ENCODE measurements at places on chromosomes 12 and 14.
A peak's percentile ranks its signal among the peaks of the same experiment; 100 is the strongest.

DNA sequence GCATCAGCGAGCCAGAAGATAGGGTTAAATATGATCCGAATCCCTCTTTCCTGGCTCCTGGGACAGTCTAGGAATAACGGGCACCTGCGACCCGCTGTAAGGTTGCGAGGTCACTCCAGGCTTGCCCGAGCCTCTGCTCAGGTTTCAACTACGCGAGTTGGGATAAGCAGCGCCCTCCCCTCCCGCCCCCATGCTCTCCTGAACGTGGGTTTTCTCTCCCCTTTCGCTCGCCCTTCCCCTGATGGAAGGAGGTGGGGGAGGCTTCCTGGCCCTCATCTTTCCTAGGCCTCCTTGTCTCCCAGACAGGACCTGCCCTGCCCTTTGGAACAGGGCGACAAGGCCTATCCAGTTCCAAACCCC, 753 bp upstream of the ATP5MC2 start:
- no peak for DNase-seq

- no peak for DNase-seq
These were observed 49.2 kb downstream of the FBXW8 start for GRCh38 chr12:116959845-116960514.

DNA sequence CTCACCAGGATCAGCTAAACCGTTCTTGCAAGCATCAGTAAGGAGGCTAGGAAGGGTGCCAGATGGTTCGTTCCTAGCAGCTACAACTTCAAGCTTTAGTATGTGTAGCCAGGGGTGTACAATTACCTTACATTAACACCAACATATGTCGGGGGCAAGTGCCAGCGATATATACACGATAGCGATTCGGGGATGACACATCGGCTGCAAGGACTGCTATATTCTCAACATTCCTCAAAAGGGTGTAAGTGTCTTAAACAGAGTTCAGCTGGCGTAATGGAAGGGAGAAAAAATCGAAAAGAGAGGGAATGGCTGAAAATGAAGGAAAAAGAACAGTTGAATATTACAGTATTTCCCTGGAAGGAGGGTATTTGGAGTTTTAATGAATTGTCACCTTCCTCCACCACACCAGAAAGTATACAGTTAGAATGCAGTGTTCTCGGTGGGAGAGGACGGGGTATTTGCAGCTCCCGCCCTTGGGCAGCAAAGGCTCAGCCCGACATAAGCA, 545 bp downstream of the LIMA1 start:
- no peak for DNase-seq

DNA sequence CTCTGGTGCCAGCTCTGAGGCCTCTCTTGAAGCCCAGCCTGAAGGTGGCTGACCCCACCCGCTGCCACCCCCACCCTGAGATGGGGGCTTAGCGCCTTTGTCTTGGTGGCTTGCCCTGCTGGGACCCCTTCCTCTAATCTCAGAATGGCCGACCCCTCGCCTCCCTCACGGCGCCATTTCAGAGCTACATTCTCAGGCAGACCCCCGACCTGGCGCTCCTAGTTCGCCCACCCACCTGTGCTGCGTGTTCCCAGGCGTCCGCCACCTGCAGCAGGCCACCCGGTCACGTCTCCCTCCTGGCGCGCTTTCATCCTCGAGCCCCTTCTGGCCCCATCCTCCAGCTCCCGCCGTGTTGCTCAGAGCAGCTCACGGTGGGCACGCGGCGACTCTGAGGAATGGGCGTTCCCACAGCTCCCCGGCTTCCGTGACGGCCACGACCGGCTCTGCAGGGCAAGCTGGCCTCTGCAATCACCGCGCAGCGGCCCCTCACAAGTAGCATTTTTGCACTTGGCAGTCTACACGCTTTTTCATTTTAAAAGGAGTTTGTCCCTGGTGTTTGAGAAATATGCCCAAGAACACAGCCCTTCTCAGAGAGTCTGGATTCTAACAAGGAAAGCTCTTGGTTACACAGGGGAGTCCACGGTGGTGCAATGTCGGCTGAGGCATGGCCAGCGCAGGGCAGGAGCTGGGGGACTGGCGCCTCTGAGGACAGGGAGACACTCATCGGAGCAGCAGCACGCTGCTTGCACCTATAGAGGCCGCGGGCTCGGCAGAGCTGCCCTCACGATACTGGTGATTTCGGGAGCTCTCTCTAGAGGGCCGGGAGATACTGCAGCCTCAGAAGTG, 105.7 kb upstream of the C14orf180 start:
- DNase-seq: no peak

- no peak for DNase-seq
These were observed 2.5 kb downstream of the DUSP6 start for GRCh38 chr12:89349814-89350213.

GRCh38 chr12:132426349-132427173, 63.4 kb upstream of the FBRSL1 start:
- DNase-seq: no peak

- no peak for DNase-seq
These were observed 37.9 kb downstream of the LRRK2 start for GRCh38 chr12:40262657-40263056.

DNA sequence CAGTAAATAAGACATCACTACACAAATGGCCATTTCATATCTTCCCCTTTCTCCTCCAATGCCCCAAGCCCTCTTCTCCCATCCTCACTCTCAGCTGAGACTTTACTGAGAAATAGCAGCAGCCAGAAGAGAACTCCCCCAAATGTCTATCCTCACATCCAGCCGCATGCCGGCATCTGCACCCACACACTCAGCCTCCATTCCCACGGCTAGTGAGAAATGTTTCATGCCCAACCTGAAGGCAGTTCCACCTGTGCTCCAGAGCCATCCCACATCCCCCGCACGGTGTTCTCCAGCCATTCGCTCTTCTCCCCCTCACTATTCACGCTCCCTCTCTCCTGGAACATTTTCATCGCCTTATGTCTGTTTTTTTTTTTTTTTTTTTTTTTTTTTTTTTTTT, 208.7 kb upstream of the DIO3 start:
- DNase-seq: no peak

GRCh38 chr12:43333644-43334043, 218.4 kb downstream of the ADAMTS20 start:
- DNase-seq: no peak

GRCh38 chr12:57430112-57430930, 522 bp downstream of the R3HDM2 start:
- DNase-seq: peak; percentile 5

GRCh38 chr12:6953442-6954315, 2.5 kb downstream of the PTPN6 start:
- DNase-seq: peak; percentile 74

DNA sequence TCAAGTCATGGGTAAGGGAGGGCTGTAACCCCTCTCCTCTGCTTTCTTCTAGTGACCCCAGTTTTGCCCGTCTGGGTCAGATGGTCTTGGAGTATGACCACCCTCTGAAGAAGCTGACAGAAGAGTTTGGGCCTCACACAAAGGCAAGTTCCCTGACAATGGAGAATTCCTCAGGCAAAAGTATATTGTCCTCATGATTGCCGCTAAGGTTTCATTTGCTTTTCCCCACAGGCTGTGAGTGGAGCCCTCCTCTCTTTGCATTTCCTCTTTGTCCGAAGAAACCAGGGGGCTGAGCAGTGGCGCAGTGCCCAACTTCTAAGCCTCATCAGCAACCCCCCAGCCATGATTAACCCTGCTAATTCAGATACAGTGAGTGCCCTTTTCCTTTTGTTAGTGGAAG, 12.1 kb downstream of the NCKAP1L start:
- DNase-seq: no peak

GRCh38 chr14:33480071-33480886, 470.6 kb downstream of the EGLN3 start:
- DNase-seq: no peak

DNA sequence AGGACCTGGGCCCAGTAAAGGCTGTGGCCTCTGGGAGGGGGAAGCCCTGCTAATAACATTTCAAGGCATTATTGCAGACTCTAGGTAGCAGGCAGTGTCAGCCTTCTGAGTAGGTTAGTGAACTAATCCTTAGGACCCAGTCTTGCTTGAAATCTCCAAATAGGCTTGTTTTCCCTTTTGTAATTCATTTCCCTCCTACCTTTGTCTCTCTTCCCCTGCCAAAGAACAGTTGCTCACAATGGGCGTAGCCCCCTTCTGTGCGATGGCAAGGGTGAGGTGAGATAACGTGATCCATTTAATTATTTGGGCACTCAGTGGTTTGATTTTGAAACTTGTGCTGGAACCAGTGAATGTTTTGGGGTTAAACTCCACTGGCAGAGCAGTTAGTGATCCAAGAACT, 10.9 kb downstream of the PELI2 start:
- no peak for DNase-seq

GRCh38 chr12:13268581-13268980, 72.1 kb downstream of the EMP1 start:
- DNase-seq: no peak

GRCh38 chr12:88132392-88132791, 9.5 kb downstream of the CEP290 start:
- no peak for DNase-seq

GRCh38 chr14:87205811-87206210, 787.2 kb downstream of the GALC start:
- no peak for DNase-seq

DNA sequence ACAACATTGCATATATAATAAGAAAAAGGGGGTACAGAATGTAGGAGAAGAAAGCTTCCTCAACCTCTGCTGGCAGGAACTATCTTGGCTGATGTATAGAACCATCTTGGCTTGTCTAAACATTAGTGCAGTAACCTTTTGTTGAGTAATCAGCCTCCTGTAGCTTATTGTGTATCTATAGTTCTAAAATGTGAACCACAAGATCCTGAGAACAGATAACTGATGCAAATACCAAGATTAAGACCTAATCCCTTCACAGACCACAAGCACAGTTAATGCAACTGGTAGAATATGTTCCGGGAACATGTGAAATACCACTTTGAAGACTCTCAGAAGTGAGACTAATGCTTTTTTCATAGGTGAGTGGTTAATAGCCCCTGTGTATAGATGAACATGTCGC, 50.7 kb upstream of the KCNC2 start:
- no peak for DNase-seq

DNA sequence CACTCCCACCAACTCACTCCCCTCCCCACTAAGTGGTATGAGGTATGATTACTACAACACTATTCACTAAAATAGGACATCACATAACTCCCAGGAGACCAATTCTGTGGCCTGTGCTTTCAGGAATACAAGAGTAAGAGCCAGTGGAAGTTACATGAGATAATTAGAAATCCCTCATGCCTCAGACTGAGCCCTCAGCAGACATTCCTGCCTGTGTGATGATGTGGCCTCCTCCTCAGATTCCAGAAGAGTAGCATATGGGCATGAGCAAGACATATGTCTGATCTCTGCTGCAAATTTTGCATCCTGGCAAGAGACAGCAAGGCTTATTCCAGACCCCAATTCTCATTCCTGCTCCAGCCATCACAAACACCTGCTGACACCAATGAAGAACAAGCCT, 46.0 kb upstream of the BMP4 start:
- no peak for DNase-seq

DNA sequence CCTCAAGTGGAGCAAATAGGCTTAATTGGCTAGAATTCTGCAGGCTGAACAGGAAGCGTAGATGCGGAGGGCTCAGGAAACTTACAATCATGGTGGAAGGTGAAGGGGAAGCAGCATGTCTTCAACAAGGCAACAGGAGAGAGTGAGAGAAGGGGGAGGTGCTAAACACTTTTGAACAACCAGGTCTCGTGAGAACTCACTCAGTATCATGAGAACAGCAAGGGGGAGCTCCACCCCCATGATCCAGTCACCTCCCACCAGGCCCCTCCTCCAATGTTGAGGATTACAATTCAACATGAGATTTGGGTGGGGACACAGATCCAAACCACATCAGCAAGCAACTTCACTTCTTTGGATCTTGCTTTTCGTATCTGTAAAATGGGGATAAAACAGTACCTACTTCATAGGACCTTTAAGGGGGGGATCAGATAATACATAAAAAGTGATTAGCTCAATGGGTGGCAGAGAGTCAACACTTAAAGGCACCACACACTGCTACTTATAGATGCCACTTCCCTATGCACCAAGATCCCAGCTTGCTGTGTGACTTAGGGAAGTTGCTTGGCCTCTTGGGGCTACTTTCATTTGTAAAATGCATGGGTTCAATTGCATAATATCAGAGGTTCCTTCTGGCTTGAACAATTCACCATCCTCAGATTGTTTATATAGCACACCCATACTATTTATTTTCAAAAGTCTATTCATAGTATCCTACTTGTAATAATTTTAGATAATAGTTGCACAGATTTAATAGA, 184.8 kb upstream of the RPH3A start:
- no peak for DNase-seq

DNA sequence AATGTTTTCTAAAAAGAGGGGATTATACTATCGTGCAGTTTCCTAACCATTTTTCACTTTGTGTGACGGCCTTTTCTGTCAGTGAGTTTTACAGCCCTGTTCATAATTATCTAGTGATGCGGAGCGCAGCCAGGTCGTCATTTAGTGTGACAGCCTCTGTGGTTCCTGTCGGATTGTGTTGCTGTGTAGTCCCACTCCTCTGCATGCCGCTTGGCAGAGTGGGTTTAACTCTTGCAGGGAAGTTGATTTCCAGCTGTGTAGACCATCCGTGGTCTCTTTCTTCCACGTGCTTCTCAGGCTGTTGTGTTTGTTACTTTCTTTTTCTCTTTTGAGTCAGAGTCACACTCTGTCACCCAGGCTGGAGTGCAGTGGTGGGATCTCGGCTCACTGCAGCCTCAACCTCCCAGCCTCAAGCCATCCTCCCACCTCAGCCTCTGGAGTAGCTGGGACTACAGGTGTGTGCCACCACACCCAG, 8.6 kb downstream of the RAN start:
- DNase-seq: no peak

GRCh38 chr14:59221568-59221967, 33.1 kb downstream of the DAAM1 start:
- no peak for DNase-seq

DNA sequence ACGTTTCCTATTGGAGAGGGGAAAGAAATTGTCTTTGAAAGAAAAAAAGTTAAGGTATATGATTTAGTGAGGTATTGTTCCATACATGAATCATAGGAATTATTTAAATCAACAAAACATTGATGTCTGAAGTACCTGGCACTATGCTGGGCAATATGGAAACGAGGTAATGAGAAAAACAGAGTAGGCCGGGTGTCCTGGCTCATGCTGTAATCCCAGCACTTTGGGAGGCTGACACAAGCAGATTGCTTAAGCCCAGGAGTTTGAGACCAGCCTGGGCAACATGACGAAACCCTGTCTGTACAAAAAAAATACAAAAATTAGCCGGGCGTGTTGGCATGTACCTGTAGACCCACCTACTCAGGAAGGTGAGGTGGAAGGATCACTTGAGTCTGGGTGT, 45.9 kb downstream of the AEBP2 start:
- no peak for DNase-seq

DNA sequence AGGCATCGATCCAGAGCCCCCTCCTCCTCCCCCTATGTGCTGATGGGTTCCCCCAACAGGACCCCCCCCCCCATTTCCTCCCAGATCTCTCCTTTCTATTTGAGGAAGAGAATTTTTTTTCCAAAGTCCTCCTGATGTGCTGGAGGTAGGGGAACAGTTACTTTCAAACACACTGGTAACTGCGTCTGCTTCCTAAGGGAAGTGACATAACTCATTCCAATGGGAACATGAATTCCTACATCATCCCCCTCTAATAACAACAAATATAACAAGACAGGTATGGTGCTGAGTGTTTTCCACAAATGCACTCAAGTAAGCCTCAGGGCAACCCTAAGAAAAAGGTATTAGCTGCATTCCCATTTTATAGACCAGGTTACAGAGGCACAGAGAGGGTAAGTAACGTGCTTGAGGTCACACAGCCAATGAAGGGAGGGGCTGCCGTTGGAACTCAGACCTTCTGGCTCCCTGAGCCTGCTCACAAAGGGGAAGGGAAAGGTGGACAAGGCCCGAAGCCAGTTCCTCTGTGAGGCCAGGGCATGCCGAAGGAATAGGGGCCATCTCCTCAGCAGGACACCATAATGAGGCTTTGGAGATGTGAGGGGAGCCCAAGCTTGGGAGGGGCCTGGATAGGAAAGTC, 121.1 kb upstream of the NCOR2 start:
- no peak for DNase-seq

Measured in stimulated activated CD8-positive, alpha-beta memory T cell treated with anti-CD3 and anti-CD28 coated beads, Interleukin-4, amount 100 ng/mL, for 1 hour (primary cell).